ENCODE measurements at places on chromosomes 6 and 20. TPM values are rescaled to one million over a fixed set of nuclear protein-coding genes. Genes with fewer than 3 reads are reported as not detected.
A peak's percentile ranks its signal among the peaks of the same experiment; 100 is the strongest.

Gene YTHDF1
- 40.2 TPM for total RNA-seq

Gene ACTL10
- 6.3 TPM for total RNA-seq

Gene CST4
- total RNA-seq = not detected

Gene SLC22A16
- total RNA-seq = not detected

Gene BMP5
- not detected for total RNA-seq

Gene CYP39A1
- total RNA-seq = not detected

DNA sequence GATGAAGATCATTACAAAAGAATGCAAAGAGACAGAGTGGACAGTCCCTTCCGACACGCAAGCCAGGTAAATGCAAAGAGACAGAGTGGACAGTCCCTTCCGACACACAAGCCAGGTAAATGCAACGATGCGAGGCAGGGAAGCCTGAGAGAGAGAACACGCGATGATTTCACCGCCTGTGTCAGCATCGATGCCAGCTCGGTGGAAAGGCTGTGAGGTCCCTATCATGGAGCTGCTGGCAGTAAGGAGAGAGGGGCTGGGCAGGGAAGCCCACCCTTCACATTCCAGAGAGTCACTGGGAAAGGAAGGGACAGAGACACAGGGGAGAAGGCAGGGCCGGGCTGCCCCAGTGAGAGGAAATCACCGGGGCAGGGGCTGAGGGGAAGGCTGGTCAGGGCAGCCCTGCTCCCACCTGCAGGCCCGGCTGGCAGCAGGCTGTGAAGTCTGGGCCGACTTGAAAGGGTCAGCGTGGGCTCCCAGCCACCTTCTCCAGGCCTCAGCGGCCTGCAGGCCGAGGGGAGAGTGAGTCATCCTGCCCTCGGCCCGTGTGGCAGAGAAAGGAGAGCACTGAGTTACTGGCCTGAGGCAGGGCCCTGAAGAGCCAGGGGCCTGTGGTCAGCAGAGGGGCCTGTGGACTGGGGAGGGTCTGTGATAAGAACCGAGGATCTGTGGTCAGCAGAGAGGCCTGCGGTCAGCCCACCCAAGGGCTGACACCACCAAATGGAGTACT lies 80.4 kb downstream of the DACT2 start:
- H3K36me3 ChIP-seq = no peaks in the 10 kb centered on the region
- no peaks in the 10 kb centered on the region for H3K27me3 ChIP-seq
- H3K27ac ChIP-seq = no peak overlapping the region
- H3K4me3 ChIP-seq = no peak overlapping the region
- DNase-seq = no peak

DNA sequence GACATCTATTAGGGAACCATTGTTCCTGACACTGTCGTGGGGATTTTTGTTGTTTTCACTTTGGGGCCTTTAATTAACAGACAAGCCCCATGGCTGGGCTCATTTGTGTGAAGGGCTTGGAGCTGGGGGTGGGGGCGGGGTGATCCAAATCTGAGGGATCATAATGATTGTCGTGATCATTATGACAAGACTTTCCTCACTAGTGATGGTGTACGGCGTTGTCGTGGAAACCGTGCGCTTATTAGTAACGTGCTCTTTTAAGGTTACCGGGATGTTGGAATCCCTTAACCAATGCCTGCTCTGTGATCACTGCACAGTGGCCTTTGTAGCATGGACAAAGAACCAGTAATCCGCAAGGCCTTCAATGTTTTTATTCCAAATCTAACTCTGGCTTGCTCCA lies 18.6 kb downstream of the PDYN start:
- H3K27ac ChIP-seq = no peak overlapping the region
- no peaks in the 10 kb centered on the region for H3K36me3 ChIP-seq
- H3K4me3 ChIP-seq = no peak overlapping the region
- H3K4me1 ChIP-seq = peaks cover 4% of the 10 kb centered on the region
- peaks cover 16% of the 10 kb centered on the region for H3K27me3 ChIP-seq

- H3K4me1 ChIP-seq = no peaks in the 10 kb centered on the region
- no peak overlapping the region for H3K27ac ChIP-seq
- no peaks in the 10 kb centered on the region for H3K27me3 ChIP-seq
- no peaks in the 10 kb centered on the region for H3K36me3 ChIP-seq
- no peak for DNase-seq
Observed at GRCh38 chr20:21801193-21801592, 95.7 kb downstream of the PAX1 start.

GRCh38 chr6:146890644-146891434 lies 292.1 kb downstream of the ADGB start:
- H3K36me3 ChIP-seq = no peaks in the 10 kb centered on the region
- no peaks in the 10 kb centered on the region for H3K4me1 ChIP-seq
- no peak overlapping the region for H3K27ac ChIP-seq
- H3K27me3 ChIP-seq = no peaks in the 10 kb centered on the region
- no peak overlapping the region for H3K4me3 ChIP-seq

DNA sequence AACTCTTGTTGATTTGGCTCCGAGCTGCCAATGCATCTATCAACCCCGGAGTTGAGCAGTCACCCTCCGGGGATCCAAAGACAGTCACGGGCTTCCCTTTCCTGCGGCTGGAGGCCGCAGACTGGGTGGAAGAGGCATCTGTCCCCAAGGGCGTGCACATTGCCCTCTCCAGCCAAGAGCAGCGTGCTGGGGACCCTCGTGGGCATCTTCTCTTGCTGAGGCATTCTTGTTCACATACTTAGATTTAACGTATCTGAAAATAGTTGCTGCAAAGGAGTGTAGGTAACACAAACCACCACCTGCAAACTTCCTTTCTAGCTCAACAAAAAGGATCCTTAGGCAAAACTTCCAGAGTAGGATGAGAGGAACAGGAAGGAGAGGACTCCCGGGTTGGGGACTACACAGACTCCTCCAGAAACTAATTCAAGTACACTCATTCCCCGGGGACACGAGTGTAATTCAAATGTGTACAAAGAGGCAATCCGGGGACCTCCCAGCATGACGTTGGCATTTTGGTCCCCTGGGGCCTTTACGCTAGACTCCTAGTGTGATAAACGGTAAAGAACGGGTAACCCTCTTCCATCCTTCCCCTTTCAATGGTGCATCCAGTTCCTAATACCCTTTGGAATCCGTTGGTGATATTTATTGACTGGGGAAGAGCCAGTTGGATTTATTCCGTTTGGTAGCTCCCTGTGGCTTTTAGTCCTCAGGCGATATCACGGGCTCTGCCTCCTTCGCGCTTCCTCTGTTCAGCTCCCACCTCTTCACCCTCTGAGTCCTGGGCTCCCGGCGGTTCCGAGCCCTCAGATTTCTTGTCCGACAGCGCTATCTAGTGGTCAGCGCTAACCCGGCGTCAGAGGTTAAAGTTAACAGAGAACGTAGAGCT lies 2.7 kb upstream of the COL12A1 start:
- H3K4me1 ChIP-seq = peaks cover 50% of the 10 kb centered on the region
- H3K36me3 ChIP-seq = no peaks in the 10 kb centered on the region
- H3K4me3 ChIP-seq = no peak overlapping the region
- H3K27ac ChIP-seq = no peak overlapping the region
- DNase-seq = peak; percentile 87
- H3K27me3 ChIP-seq = peaks cover 72% of the 10 kb centered on the region

DNA sequence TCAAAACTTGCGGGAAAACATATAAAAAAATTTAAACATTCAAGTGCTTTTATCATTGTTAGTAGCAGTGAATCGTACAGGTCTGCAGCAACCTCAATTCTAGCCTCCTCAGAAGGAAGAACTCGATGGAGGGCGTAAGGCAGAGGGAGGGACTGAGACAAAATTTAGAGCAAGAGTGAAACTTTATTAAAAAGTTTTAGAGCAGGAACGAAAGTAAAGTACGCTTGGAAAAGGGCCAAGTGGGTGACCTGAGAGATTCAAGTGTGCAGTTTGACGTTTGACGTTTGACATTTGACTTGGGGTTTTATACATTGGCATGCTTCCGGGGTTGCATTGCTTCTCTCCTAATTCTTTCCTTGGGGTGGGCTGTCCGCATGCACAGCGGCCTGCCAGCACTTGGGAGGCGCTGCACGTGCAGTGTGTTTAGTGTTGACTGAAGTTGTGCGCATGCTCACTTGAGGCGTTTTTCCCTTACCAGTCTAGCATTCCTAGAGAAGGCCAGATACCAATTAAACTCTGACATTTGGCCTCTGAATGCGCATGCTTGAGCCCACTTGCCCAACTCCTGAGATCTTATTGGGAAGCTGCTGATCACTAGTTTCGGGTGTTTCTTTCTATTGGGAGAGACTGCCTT lies 82.6 kb downstream of the TBX18 start:
- no peak overlapping the region for H3K27ac ChIP-seq
- no peak overlapping the region for H3K4me3 ChIP-seq
- H3K27me3 ChIP-seq = no peaks in the 10 kb centered on the region
- H3K4me1 ChIP-seq = no peaks in the 10 kb centered on the region

DNA sequence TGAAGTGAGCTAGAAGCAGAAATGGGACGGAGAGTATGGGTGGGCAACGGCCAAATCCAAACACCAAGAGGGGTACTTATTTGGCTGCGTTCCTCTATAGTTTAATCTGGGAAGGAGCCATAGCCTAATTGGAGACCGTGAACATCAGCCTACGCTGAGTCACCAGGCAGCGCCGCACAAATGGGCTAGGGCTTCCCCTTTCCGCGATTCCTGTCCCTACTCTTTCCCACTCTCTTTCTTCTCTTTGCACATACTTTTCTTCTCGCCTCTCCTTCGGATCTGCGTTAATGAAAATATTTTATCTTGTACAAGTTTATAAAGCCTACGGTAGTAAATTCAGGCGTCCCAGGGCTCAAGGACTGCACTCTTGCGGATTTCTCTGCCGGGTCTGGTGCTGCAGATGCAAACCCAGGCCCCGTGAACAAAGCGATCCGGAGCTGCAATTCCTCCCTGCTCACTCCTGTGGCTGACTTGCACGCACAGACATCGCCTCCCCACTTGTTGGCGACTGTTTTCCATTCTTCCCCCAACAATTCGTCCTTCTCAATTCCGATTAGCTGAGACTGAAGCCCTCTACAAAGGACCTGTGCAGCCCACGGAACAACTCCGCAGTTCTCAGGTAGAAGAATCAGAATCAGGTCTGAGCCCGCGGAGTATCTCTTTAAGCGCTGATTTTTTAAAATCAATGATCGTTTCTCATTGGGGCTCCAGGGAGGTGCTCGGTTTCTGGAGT lies 4.2 kb upstream of the TBX18 start:
- peaks cover 21% of the 10 kb centered on the region for H3K27me3 ChIP-seq
- no peak overlapping the region for H3K27ac ChIP-seq
- no peak for DNase-seq
- no peaks in the 10 kb centered on the region for H3K36me3 ChIP-seq

- H3K27me3 ChIP-seq = no peaks in the 10 kb centered on the region
- no peak for DNase-seq
- no peak overlapping the region for H3K27ac ChIP-seq
- peaks cover 18% of the 10 kb centered on the region for H3K4me1 ChIP-seq
Observed at GRCh38 chr20:33689493-33689892, 3.3 kb upstream of the E2F1 start.

DNA sequence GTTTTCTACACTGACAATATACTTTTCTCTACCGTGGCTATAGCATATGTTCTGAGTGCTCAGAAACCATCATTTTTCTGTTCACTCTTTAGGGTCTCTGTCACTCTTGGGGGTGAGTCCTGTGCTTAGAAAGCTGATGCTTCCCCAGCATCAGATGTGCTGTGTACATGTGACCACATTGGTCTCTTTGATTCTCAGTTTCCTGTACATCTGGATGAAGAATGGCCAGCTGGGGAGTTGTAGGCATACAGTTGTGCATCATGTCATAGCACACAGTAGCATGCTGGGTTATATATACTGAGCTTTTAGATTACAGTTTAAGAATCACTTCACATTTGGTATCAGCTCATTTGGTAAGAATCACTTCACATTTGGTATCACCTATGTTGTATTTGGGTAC lies 238.6 kb upstream of the PREP start:
- no peaks in the 10 kb centered on the region for H3K4me1 ChIP-seq
- H3K27me3 ChIP-seq = no peaks in the 10 kb centered on the region
- H3K4me3 ChIP-seq = no peak overlapping the region
- no peaks in the 10 kb centered on the region for H3K36me3 ChIP-seq
- H3K27ac ChIP-seq = no peak overlapping the region

DNA sequence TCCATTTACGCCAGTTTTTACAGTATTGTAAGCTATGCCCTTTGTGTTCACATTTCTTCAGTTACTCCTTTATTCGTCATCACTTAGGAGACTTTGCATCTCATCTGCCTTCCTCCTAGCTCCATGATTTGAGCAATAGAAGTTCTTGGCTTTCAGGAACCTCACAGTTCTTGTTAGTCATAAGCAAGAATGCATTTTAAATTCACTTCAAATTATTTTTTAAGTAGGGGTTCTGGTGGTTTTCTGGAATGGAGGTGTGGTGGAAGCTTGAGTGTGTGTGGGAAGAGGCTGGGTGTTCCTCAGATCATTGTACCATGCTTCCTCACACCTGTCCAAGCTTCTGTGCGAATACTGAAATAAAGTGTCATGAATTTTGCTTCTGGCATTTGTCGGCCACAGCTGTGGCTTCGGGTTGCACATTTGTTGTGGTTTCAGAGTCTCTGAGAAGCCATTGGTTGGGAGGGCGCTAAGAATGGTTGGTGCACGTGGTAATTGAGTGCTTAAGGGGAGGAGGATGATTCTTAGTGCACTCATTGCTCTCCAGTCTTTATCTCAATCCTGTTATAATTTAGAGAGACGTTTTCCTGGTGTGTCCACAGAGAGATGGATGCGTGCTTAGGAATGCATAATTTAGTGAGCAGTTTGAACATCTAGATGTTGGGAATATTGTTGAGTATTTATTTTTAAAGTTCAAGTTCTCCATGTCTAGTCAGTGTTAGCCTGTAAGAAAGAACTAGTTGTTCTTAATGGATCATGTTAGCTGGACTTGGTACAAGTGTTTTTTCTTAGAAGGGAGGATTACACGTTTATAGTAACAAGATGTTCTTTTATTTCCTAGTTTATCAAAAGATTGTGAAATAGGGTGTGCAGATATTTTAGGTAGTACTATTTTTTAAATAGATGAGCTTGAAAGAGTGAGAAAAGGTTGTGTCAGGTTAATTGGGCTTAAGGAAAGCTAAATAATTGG lies 31.9 kb downstream of the FOXO3 start:
- H3K4me3 ChIP-seq = no peak overlapping the region
- peaks cover 62% of the 10 kb centered on the region for H3K4me1 ChIP-seq
- DNase-seq = peak; percentile 70
- H3K27me3 ChIP-seq = no peaks in the 10 kb centered on the region

- H3K27ac ChIP-seq = no peak overlapping the region
- H3K4me1 ChIP-seq = no peaks in the 10 kb centered on the region
- H3K27me3 ChIP-seq = no peaks in the 10 kb centered on the region
- DNase-seq = no peak
- no peaks in the 10 kb centered on the region for H3K36me3 ChIP-seq
- H3K4me3 ChIP-seq = no peak overlapping the region
Observed at GRCh38 chr6:129267028-129267427, 384.1 kb downstream of the LAMA2 start.

- no peaks in the 10 kb centered on the region for H3K4me1 ChIP-seq
- H3K27ac ChIP-seq = no peak overlapping the region
- H3K27me3 ChIP-seq = no peaks in the 10 kb centered on the region
- H3K36me3 ChIP-seq = peaks cover 22% of the 10 kb centered on the region
Observed at GRCh38 chr20:31538326-31538725, 24.1 kb downstream of the HM13 start.

GRCh38 chr20:39117491-39117890 lies 155.3 kb downstream of the DHX35 start:
- no peak for DNase-seq
- no peaks in the 10 kb centered on the region for H3K36me3 ChIP-seq
- no peak overlapping the region for H3K27ac ChIP-seq
- H3K4me3 ChIP-seq = no peak overlapping the region
- peaks cover 7% of the 10 kb centered on the region for H3K27me3 ChIP-seq

GRCh38 chr6:142945446-142946180 lies 637 bp upstream of the HIVEP2 start:
- H3K36me3 ChIP-seq = no peaks in the 10 kb centered on the region
- H3K4me1 ChIP-seq = peaks cover 29% of the 10 kb centered on the region
- peak; percentile 88 for DNase-seq

- H3K4me3 ChIP-seq = no peak overlapping the region
- DNase-seq = no peak
- no peak overlapping the region for H3K27ac ChIP-seq
- no peaks in the 10 kb centered on the region for H3K4me1 ChIP-seq
- H3K36me3 ChIP-seq = no peaks in the 10 kb centered on the region
- H3K27me3 ChIP-seq = no peaks in the 10 kb centered on the region
Observed at GRCh38 chr6:42190554-42191183, 4.1 kb downstream of the GUCA1B start.
